Activated CD4-positive, alpha-beta memory T cell treated with anti-CD3 and anti-CD28 coated beads for 36 hours (primary cell): ENCODE measurements at places on chromosomes 5 and 9.
A peak's percentile ranks its signal among the peaks of the same experiment; 100 is the strongest.

DNA sequence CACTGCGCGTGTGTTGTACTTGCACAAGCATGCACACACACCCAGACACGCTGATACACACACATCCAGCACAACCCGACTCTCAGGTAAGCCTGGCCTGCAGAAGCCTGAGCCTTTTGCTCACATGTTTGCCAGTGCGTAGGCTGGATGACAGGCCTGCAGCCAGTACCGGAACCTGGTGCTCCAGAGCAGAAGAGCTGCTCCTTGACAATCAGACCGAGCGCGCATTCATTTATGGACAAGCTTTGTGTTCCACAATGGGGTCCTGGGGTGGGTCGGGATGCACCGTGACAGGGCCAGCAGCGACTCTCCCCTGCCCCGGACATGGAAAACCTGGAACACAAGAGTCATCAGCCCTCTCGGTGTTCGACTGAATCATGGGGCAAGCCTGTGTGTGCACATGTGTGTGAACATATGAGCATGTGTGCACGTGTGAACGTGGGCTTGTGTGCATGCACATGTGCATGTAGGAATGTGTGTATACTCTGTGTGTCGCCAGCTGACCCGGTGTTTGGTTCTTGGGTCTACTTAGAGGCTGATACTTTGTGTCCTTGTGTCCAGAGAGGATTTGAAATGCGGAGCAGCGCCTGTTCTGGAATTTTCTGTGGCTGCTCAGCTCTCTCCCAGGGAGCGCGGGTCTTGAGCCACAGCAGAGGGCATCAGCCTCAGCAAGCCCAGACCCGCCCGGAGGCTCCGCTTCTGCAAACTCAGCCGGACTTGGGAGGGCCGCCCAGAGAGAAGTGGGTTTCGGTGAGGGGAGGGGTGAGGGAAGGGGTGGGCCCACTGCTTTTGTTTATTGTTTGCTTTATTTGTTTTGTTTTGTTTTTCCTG lies 32.2 kb downstream of the IRX4 start:
- no peak for DNase-seq

DNA sequence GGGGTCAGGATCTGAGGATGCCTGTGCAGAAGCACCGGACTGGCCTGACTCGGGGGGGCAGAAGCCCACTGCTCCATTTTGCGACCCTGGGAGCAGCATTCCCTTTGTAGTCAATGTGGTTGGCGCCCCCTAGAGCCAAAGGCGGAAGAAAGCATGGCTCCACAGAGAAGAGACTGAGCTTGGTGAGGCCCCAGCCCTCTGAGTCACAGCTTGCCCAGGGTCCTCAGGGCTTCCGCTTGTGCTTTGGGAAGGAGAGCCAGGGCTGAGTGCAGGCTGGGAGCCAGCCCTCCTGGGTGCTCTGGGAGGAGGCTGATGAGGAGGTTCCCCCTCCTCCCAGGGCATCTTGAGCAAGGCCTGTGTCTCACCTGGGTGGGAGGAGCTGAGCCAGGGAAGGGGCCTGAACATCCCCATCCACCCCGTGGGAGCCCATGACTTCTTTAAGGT lies 5.5 kb upstream of the AQP3 start:
- peak; percentile 79 for DNase-seq

DNA sequence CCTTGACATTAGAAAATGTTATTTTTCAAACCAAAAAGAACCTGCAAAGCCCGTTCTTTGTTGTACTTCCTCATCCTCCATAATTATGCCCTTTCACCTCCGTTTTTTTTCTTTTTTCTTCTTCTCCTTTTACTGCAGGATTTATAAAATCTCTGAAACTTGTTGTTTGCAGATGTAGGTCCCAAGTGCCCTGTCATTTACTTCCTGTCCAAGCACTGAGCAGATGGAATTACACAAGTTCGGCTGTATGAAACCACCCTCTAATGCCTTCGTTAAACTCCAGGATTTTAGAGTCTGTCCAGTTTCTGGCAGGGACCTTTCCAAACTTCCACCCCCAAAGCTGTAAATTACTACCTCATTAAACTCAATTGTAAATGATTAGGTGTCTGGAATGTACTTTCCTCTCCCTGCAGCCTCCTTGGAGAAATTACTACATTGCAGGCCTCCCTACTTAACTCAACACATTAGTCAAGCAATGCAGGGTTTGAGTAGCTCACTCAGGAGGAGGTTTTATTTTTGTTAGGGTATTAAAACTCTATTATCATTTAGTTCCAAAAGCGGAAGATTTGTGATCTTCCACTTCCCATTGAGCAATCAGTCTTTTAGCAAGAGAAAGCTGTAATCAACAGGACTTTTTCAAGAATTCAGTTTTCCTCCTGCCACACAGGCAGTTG lies 125.6 kb upstream of the LPAR1 start:
- no peak for DNase-seq

- no peak for DNase-seq
Measured at GRCh38 chr5:13909271-13909670, 35.2 kb downstream of the DNAH5 start.

DNA sequence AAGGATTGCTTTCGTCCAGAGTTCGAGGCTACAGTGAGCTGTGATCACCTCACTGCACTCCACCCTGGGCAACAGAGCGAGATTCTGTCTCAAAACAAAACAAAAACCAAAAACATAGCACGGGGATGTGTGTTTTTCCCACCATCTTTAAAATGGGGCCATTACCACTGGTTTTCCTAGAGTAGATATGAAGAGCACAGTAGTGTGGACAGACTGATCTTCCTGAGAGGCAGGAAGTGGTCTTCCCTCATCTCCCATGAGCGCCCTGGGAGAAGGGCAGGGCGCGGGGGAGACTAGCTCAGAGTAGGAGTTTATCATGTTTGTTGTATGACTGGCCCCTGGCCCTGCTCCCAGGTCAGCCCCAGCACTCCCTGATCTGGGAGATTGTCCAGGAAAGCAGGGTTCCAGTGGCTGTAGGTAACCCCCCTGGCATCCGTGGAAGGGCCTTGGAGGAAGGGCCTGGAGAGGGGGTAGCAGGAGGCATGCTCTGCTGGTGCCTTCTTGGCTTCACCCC lies 2.3 kb downstream of the SUSD3 start:
- peak; percentile 44 for DNase-seq

DNA sequence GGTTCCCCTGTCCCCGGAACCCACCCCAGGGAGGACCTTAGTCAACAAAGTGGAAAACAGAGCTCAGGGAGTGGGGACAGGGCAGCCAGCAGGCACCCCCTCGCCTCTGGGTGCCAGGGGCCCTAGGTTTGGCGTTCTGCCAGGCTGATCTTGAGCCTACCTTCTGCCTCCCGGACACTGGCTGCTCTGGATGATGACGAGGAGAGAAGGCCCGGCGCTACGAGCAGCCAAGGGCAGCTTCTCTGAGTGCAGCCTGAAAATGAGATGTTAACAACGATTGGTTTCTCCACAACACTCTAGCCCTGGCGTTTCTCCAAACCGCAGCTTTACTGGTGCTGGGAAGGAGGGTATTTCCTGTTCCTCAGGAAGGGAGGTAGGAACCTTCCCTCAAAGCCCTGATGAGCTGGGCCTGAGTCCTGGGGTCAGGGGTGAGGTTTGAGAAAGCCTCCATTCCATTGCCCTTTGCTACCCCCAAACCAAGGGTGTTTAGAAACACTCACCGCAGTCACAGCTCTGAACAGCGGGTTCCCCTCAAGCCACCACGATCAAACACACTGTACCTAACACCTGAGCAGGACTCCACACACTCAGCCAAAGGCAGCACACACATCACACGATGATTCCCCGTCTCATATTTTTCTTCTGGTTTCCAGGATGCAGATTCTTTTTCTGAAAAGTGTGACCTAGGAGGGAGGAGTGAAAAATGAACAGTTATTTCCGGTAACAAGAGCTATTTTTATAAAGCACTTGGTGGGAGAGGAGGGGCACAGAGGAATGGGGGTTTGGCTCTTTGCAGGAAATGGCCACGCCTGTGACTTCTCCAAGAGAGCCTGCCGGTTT lies at the start of gene STING1:
STING1 (minus strand) TSS at position 709 of the 840 bp plus-strand sequence. CDS start 1,054 bp downstream, outside the sequence.
- peak; percentile 83 for DNase-seq

DNA sequence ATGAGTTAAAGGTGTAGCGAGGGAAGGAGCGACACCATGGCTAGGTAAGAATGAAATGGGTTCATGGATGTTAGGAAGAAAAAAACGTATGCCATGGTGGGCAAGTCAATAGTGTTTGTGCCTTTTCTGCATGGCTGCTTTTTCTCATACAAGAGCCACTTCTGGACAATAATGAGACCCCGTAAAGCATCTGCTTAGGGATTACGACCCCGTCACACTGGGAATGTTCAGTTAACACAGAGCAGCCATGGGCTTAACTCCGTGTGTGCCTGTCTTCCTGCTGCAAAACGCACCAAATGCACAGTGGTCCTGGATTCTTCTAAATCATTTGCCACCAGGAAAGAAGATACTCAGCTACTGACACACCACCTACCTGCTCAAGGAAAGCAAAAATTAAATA lies 81.8 kb downstream of the NFIB start:
- no peak for DNase-seq

DNA sequence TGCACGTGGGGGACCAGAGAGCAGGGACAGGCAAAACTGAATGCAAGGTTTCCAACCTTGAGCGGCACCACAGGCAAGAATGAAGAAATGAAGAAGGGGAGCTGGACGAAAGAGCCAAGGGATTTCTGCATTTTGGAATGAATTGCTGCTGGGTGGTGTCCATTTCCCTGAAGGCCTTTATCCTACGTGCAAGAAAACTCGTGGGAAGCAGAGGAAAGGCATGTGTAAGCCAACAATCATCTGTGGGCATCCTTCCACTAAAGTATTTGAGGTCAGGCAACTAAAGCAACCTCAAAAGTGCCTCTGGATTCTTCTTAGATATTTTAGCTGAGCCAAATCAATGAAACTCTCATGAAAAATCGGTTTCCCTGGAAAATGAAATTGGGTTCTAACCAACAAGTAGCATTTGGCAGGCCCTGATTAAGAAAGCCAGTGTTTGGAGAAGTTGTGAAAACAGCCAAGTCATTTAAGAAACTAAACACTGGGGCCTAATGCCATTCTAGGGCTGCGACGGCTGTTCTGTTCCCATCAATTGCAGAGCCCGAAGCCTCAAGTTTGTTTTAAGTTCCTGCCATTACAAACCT lies 4.7 kb upstream of the TGFBI start:
- no peak for DNase-seq

- no peak for DNase-seq
Measured at GRCh38 chr9:33250458-33250995, 10.6 kb downstream of the SPINK4 start.

GRCh38 chr9:13369431-13369830 lies 89.9 kb upstream of the MPDZ start:
- DNase-seq = no peak

- no peak for DNase-seq
Measured at GRCh38 chr9:21615018-21615417, 132.9 kb upstream of the IFNE start.

GRCh38 chr9:112011051-112011620 lies 114.5 kb downstream of the UGCG start:
- no peak for DNase-seq

- DNase-seq = no peak
Measured at GRCh38 chr9:124720429-124721108, 50.5 kb downstream of the NR6A1 start.

DNA sequence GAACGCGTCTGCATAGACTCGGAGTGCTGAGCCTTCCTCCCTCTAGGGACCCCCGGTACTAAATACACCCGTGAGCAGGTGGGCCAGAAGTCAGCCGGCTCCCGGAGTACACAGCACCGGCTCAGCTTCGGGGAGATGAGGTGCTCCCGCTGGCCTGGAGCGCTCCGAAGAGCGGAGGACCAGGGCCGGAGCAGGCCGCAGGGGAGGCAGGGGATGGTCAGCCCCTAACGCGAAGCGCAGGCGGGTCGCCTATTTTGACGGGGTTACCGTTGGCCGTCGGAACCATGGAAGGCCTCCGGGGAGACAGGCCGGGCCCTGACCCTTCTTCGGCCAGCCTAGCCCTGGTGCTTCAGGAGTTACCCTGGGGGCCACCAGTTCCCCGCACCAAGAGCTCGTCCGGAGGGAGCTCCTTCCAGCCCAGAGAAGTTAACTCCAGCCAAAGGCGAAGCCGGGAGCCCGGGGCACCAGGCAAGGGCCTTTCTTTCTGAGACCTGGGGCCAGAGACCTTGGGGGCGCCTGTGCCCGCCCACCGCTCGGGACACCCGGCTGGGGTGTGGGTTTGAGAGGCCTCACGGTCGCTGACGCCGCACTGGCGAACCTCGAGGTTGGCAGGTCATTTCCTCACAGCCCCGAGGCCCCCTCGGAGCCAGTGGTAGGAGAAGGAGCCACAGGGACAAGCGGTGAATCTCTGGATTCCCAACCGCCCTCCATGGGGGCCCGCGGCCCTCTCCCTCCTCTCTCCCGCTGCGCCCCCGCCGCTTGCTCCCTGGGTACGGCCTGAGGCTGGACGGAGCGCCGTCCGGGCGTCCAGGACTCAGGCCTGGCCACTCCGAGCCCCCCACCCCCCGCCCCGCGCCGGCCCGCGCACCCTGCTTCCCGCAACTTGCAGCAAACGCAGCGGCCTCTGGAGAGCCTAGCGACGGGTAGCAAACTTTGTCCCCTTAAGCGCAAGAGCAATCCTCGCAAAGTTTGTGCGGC lies 3.4 kb upstream of the IRX4 start:
- DNase-seq = no peak

DNA sequence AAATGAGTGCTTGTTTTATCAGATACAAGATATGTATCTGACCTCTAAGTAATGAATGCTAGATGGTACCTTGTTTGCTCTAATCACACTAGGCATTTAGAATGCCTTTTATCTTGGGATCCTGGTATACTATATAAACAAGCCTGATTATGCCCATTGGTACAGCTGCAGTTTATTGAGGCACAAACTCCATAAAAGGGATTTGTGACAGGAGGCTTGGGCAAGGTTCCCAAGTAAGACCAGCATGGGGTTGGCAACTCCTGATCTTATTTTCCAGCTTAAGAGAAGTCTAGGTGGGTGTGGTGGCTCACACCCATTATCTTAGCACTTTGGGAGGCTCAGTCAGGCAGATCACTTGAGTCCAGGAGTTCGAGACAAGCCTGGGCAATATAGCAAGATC lies 93.9 kb upstream of the DMRT1 start:
- DNase-seq = no peak

DNA sequence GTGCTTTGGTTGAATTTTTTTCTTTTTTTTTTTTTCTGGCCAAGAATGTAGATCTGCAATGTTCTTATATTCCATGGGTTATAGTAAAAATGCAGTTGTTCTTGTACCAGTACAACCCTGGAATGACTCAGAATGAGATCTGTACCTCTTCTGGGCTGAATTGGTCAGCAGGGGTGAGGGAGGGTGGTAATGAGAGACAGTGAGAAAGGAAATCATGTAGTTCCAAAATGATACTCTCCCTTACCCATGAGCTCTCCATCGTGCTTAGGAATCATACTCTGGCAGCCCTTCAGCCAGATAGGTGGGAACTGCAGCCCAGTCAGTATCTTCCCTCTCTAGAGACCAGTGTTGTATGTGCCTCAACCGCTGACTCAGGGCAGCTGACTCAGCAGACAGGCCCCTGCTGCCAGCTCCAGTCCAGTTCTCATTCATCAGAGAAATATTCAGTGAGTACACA lies 2.1 kb upstream of the GLIS3 start:
- peak; percentile 59 for DNase-seq

- no peak for DNase-seq
Measured at GRCh38 chr5:139116100-139116655, 82.0 kb downstream of the SIL1 start.

- DNase-seq = no peak
Measured at GRCh38 chr9:125652759-125653158, 54.2 kb downstream of the MAPKAP1 start.
